Left kidney (tissue), 8 donors: ENCODE measurements at places on chromosomes 6 and 20. TPM values are rescaled to one million over a fixed set of nuclear protein-coding genes. Genes with fewer than 3 reads are reported as not detected.
A peak's percentile ranks its signal among the peaks of the same experiment; 100 is the strongest.

Gene CDKN1A
- polyA plus RNA-seq, result 10.1 TPM

Gene RAET1L
- not detected for polyA plus RNA-seq

Gene BANF2
- polyA plus RNA-seq, result 0.38 TPM

Gene HCK
- 1.8 TPM for polyA plus RNA-seq

Gene SYCP2L
- polyA plus RNA-seq, result 7.9 TPM

Gene EPB41L1
- polyA plus RNA-seq, result 63.3 TPM

Gene APCDD1L
- polyA plus RNA-seq, result 13.7 TPM

Gene TCF21
- 202 TPM for polyA plus RNA-seq

Gene MYT1
- polyA plus RNA-seq, result 0.33 TPM

Gene PPP1R14C
- polyA plus RNA-seq, result 21.6 TPM

Gene C20orf173
- not detected for polyA plus RNA-seq

Gene PRR18
- 0.12 TPM for polyA plus RNA-seq

DNA sequence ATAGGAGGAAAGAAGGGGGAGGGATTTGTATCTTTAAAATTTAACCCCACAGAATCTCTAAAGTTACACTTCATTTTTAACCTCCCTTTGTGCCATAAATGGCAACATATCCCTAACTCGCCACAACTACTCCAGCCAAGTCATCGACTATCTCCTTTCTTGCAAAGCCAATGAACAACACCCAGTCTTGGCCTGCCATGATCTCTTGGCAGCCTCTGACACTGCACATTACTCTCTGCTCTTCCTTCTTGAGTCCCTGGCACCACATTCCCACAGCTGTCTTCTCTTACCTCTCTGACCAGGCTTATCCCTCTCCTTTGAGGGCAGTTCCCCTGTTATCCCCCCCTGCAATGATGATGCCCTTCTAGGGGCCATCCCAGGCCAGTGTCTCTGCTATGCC is 42.5 kb downstream of the MBOAT1 start:
- no peak for DNase-seq

DNA sequence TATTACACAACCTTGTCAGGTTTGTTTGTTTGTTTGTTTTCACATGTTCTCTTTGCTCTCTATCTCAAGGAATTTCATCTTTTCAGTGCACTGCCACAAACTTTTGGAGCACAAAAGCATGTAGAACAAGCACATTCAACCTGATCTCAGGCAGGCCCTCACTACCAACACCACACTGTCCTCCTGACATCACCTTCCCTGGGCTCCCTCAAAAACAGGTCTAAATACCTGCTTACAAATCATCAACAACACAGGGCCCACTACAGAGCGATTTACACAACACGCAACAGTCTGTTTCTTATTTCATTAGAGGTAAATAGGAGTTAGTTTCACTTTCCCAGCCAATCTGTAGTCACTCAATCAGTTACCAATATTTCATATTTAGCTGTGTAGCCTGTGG is 241.4 kb downstream of the EPHA7 start:
- no peak for DNase-seq

- no peak for DNase-seq
Measured at GRCh38 chr20:23027721-23028120, 7.4 kb upstream of the SSTR4 start.

GRCh38 chr20:54822386-54822785 is 347.0 kb downstream of the DOK5 start:
- DNase-seq, result no peak

DNA sequence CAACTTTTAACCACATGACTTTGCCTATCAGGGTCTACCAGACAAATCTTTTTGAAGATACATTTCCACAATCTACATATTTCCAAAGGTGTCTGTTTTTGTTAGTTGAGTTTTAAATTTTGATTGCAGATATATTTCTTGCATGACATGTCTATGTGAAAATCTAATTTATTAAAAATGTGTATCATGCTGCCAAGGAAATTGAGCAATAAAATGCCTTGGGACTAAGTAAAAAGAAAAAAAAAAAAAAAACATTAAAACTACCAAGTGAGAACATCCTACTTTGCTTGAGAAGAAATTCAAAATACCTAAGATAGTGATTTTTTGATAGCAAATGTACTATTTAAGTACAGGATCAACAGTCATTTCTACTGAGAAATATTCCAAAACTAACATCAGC is 17.7 kb downstream of the SLC17A5 start:
- DNase-seq, result no peak

- DNase-seq, result no peak
Measured at GRCh38 chr20:18650224-18650623, 62.4 kb downstream of the DTD1 start.

DNA sequence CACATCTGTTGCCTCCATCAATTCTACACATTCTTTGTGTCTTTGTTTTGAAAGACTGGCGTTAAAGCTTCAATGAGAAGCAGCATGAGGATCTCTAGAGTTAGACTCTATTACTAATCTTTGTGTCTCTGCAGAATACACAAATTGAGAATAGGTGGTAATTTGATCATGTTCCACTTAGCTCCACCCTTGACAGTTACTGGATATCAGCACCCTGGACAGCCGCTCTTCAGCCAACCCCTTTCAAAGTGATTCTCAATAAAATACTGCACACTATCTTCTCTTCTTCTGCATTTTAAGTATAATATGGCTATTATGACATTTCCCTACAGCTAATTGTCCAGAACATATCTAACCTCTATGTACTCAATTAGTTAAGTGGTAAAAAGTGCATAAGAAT is 54.3 kb upstream of the CNR1 start:
- peak; percentile 36 for DNase-seq

DNA sequence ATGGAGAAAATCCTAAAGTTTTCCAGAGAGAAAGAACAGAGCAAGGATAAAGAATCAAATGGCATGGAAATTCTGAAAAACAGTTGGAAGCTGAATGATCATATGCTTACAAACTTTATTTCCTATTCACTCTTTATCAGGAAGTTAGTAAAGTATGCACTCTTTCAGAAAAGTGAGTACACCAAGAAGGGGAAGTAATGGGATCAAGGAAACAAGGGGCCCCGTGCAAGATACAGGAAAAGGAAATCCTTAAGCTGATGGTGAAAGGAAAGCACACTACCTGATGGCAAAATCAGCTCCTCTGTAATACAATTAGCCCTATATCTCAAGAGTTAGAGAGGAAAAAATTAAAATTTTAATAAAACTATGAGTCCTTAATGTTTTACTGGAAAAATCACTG is 14.0 kb downstream of the CALHM6 start:
- DNase-seq, result no peak

DNA sequence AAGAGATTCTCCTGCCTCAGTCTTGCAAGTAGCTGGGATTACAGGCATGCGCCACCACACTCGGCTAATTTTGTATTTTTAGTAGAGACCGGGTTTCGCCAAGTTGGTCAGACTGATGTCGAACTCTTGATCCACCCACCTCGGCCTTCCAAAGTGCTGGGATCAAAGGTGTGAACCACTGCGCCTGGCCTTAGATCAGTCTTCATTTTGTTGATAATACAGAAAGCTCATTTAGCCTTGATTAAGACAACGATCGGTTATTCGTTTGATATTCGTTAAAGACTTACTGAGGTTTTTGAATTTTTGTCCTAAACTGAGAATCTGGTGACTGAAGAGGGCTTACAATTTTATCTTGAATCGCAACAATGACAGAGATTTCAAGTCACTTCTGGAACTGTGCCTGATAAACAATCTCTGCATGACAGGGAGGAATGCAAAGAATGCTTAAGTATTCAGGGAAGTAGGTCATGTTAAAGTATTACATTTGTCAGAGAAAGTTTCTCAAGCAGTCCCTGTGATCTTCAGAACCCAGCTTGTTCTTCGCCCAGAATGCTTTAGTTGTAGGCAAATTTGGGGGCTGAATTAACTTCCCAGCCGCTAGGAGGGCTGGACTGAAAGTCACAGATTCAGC is 14.8 kb downstream of the AKAP12 start:
- peak; percentile 57 for DNase-seq

DNA sequence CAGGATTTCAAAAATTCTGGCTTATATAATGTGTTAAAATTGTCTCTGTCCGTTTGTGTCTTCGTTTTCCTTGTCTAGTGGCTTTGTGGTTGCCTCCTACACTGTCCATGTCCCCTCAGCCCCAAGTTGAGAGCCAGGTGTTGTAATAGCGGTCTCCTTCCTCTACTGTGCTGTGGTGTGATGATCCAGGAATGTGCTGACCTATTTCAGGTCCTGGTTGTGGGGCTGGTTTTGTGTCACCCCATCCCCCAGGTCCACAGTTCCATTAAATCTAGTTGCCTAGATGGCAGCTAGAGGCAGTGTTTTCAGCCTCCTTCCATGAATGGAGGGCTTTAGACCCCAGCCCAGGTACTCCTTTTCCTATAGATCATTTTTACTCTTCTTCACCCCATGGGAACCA is 128.7 kb downstream of the DNAH8 start:
- no peak for DNase-seq

DNA sequence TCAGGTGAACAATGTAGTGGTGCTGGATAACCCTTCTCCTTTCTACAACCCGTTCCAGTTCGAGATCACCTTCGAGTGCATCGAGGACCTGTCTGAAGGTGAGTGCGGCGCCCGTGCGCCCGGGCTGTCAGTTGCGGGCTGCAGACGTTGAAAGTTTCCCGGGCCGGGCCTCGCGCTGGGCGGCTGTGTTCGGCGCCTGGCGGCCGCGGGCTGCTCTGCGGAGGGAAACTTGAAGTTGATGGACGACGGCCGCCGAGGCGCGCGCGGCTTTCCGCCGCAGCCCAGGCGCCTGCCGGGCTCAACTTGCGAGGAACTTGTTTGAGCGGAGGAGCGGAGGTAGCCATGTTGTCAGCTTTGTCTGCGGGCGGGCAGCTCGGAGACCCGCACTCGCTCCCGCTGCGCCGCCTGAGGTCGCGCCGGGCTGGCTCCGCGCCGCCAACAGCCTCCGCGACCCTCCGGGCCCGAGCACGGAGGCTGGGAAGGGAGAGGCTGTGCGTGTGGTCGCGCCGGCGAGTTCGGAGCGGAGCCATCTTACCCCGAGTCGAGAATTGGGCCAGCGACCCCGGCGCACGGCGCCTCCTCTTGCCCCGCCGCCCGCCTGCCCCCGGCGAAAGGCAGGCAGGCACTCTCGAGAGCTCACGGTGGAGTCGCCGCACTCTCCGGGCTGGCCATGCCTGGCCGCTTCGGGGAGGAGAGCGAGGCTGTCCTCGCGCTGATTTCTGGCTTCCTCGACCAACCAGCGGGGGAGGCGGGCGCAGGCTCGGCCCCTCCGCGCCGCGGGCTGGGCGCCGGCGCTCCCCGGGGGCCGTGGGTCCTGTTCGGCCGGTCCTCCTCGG is 691 bp downstream of the ASF1A start:
- peak; percentile 63 for DNase-seq

GRCh38 chr6:12967686-12968085 is 251.1 kb downstream of the PHACTR1 start:
- no peak for DNase-seq

DNA sequence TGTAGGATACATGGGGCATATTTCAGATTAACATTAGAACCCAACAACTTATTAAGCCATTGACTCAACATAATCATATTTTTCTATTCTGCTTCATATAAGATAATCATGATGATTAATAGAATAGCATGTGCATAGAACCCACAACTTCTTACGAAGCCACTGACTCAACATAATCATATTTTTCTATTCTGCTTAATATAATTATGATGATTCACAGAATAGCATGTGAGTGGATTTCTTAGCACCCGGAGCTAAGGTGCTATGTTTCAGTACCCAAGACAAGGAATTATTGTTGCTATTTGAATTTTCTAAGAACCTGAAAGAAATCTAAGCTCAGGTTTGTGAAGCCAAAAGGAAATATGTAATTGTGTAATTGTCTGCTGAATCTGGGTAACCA is 96.8 kb downstream of the TENT5A start:
- DNase-seq, result no peak

GRCh38 chr6:352474-352873 is 39.1 kb upstream of the IRF4 start:
- DNase-seq, result no peak

GRCh38 chr6:82906951-82907350 is 158.7 kb downstream of the UBE3D start:
- DNase-seq, result no peak

GRCh38 chr20:60934724-60935123 is 317.3 kb upstream of the CDH4 start:
- DNase-seq, result no peak

GRCh38 chr6:15770347-15771143 is 107.7 kb upstream of the DTNBP1 start:
- no peak for DNase-seq

- DNase-seq, result no peak
Measured at GRCh38 chr6:107991061-107991460, 33.1 kb upstream of the SEC63 start.

DNA sequence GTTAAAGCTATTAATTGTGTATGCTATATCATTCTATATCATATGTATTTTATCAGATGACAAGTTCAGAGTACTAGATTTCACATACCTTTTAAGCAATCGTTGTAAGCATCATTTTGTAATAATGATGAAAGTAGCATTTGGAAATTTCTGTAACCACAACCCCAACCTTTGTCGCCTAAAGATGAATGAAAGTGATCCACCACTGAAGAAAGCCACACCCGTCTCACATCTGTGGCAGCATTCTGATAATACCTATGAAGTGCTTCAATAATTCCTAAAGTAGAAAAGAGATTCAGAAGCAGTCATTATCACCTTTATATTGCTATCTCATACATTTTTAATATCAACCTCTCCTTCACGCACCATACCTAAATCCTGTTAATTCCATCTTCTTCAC is 16.6 kb downstream of the ZUP1 start:
- no peak for DNase-seq

DNA sequence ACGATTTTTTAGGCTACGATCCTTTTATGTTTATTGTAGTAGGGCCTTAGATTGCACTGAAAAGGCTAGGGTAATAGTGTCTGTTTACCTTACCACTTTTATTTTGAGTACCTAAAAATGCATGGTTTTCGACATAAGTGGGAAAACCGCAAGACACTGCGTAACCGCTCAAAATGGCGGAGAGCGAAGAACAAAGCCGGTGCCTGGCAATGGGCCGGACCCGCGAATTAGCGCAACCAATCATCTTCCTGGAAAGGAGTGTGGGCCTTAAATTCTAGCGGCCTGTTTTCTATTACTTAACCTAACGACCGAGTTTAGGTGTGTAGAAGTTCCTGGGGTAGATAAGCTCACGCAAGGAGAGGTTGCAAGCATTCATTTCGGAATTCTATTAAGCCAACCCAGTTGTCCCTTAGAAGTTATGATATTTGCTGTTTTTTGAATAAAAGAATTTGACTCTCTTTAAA is 118.0 kb downstream of the HFE start:
- DNase-seq, result peak; percentile 87

DNA sequence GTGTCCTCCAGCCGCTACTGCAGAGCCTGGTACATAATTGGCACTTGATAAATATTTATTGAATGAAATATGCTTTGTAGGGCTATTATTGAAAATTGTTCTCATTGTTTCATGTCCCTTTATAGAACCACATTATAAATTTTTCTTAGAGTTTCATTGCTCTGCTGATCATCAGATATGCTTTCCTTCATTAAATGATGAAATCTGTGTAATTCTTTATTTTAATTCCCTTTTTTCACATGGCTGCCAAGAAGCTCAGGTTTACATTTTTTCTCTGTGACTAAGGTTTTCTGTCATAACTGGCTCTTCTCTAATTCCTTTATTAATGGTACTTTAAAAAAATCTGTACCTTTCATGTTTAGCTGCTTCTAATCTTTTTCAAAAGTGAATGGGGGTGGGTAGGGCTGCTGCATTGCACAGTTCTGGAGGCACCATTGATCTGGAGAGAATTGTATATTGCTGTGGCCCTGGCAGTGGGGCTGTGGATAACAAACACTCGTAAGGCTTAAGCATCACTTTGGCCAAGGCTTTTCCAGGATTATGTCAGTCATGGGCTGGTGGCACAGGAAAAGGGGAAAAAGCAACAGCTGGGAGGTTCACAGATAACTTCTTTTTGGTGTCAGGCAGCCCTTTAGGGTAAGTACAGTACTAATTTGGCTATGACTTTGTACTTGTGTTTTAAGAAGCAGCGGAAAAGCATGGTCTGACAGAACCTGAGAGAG is 43.8 kb downstream of the ARFGEF2 start:
- no peak for DNase-seq
